ENCODE measurements at places on chromosomes 1 and 21.

GRCh38 chr1:52955129-52955970, 28.3 kb downstream of the SCP2 start:
- no peak for DNase-seq

DNA sequence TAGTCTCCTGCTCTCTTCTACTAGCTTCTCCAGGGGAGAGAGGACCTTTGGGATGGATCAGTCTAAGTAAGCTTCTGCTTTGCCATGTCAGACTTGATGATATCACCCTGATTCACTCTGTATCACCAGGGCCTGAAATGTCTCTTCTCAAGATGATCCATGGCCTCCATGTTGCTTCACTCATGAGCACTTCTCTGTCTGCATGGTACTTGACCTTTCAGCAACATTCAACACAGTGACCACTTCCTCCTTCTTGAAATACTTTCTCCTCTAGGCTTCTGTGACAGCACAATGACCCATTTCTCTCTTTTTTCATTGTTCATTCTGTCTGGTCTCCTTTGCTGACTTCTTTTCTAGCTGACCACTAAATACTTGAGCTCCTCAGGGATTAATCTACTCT, 35.3 kb upstream of the NGF start:
- DNase-seq: no peak

DNA sequence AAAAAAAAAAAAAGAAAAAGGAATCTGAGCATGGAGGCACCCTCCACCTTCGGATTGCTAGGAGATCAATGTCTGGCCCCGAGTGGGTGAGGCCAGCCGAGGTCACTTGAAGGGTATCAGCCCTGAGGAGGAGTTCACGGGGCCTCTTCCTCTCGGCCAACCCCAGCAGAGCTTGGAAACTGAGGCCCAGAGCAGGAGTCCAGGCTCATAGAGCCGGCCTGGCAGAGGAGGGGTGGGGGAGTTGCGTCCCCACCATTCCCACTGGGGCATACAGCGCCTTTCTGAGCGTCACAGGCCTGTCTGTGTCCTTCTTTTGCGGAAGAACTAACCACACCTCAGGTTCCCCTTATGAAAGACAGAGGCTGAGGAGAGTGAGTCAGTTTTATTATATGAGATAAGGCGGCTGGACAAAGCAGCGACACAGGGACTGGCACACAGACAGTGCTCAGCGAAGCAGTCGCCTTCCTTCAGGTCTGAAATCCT, 17.1 kb upstream of the EPHA2 start:
- DNase-seq: no peak

DNA sequence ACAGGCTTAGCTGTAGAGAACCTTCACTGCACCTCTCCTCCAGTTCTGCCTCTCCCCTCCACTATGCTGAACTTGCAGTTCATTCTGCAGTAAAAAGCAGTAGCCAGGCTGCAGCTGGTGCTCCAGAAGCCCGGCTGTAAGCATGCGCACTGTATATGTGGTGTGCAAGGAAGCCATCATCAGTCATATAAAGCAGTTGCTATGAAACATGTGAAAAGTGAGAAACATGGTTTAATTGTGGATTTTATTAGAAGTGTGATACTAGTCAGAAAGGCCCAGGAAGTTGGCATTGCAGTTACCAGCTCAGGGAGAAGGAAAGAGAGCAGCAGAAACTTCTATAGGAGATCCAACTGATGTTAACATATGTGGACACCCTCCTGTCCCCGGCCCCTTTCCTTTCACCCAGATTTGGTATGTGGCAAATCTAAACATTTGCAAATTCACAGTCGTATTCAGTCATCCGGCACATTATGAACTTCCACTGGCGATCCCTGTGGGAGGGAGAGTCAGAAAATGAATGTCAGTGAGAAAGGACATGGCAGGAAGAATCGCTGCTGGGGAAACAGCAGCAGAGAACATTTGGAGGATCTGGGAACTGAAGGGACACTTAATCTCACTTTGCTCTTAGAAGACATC, 32.8 kb downstream of the DPT start:
- DNase-seq: no peak

DNA sequence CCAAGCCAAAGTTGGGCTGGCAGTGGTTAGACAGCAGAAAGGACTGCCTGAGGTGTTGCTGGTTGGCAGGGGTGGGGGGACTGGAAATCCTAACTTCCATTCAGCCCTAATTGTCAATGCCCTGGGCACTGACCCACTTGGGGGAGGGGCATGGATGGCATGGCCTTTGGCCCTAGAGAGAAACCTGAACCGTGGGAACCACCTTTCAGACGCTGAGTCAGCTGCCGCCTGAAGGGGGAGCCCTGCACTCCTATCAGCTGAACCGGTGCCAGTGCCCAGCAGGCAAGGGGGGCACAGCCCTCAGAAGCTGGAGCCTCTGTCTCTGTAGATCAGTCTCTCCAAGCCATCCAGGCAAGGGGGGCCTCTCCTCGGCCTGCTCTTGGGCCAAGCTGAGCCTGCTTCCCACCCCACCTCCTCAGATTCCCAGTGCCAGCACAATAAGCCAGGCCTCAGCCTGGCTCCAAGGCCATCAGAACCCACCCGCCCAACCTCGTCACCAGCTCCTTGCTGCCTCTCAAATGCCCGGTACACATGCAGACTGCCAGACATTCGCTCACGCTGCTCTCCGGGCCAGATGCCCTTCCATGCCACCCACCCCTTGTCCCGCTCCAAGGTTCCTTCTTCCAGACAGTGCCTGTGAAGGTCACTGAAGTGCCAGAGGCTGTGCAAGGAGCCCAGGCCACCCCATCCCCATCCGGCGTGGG, 11.6 kb downstream of the TINAGL1 start:
- DNase-seq: peak; percentile 45

GRCh38 chr1:20318971-20319370, 28.3 kb downstream of the VWA5B1 start:
- DNase-seq: no peak

DNA sequence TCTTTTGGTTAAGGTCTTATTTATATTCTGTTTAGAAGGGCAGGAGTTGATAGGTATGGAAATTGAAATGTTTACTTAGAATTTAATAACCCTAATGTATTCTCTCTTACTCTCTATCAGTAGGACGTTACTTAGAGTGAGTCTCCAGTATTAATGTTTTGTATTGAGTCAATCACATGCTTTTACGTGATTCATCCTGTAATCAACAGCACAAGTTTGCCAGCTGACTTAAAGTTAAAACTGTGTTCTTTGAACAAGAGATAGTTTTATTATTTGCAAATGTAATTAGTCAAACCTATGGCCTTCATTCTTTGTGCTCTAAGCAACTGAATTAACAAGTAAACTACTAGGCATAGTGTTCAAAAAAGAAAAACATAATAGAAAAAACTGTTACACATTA, 57.3 kb downstream of the PKN2 start:
- DNase-seq: no peak

DNA sequence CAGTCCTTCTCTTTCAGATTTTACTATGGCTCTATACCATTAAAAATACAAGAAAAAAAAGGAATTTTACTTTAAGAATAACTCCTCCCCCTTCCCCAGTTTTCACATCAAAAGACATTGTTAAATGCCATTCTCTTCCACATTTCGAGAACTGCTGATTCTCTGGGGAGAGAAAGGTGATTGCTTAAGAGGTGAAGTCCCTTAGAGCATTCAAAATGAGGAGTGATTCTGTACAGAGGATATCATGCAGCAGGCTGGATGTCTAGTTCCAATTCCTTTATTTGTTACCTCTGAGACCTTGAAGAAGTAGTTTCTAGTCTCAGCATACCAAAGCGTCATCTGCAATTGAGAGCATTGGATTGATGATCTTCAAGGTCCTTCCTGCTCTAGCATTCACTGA, 46.9 kb downstream of the FMO3 start:
- DNase-seq: no peak

DNA sequence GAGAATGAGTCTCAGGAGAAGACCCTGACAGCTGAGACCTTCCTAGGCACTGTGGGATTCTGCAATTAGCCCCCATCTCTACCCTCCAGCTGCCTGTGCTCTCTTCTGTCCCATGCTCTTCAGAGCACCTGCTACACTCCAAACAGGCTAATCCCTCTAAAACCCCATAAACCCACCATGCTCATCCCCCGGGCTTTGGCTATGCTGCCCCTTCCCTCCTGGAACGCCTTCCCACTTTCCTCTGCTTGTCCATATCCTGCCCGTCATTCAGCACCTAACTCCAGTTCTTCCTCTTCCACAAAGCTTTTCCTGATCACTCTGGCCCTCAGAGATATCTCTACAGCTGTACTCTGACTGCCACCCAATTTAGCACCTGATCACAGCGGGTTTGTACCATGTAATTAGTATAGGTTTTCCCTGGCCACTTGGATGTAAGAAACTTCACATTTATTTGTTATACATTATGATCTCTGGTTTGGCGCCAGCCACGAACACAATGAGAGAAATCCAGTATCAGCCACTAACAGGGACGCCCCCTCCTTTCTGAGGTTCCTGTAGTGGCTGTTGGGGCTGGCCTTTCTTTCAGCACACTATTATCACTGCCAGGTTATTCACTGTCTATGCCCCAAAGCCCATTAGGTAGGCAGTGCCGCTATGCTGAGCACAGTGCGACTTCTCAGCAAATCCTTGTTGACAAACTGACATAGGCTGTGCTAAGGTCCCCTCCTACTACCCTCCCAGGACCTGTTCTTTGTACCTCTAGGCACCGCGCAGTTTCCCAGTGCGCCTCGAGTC, 45.1 kb downstream of the CDC7 start:
- DNase-seq: no peak

GRCh38 chr1:168917309-168917708, 188.3 kb upstream of the DPT start:
- no peak for DNase-seq

DNA sequence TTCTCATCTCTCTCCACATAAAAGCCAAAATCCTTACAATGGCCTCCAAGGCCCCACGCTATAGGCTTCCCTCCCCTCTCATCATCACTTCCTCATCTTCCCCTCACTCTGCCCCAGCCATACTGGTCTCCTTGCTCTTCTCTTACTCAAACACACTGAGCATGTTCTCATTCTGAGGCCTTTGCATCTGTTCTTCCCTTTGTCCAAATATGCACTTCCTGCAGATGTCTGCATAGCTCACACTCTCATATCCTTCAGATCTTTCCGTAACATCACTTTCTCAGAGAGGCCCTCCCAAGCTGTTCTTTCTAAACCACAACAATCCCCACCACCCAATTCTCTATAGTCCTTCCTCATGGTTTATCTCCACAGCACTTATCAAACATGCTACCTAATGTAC, 284.1 kb downstream of the HHIPL2 start:
- DNase-seq: no peak

- DNase-seq: no peak
Observed at GRCh38 chr1:10516925-10517676, 42.4 kb downstream of the PEX14 start.

- no peak for DNase-seq
Observed at GRCh38 chr1:179058487-179059483, 23.1 kb upstream of the TOR3A start.

GRCh38 chr1:89953131-89953626, 41.7 kb upstream of the ZNF326 start:
- peak; percentile 20 for DNase-seq

DNA sequence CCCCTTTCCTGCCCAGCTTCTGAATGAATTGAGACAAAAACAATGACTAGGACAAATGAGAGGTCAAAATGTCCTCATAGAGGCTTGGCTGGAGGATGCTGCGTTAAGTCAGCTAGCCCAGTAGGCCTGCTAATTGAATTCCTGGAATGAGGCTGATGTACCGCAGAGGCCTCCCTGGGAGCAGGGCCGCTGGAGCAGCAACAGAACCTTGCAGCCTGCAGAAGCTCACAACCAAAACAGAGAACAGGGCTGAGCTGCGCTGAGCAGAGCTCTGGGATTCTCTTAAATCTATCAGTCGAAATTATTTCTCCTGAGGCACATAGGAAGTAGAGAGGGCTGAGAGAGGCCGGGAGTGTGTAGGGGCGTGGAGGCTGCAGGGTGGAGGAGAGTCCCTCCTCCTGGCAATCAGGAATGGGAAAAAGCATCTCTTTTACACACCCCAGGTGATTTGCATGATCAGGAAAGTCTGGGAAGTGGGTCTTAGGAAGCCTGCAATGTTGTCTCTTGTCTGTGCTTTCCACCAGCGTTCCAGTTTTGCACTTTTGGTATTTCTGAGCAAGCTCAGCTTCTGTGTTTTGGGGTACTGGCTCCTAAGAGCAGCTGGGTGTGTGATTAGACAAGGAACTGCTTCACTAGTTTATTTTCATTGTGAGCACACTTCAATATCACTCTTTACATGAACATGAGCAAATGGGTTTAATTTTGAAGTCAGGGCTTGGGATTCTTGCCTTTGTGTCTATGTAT, 66.5 kb downstream of the RYR2 start:
- DNase-seq: no peak

- no peak for DNase-seq
Observed at GRCh38 chr1:175033953-175034352, 10.7 kb upstream of the MRPS14 start.

GRCh38 chr1:7026169-7026568, 240.9 kb downstream of the CAMTA1 start:
- no peak for DNase-seq

GRCh38 chr1:77504986-77505385, 177.5 kb downstream of the ZZZ3 start:
- no peak for DNase-seq

- no peak for DNase-seq
Observed at GRCh38 chr1:246428542-246429308, 78.4 kb downstream of the SMYD3 start.

GRCh38 chr1:7471836-7472235, 299.3 kb upstream of the VAMP3 start:
- DNase-seq: no peak

GRCh38 chr1:245933431-245934045, 573.5 kb downstream of the SMYD3 start:
- DNase-seq: no peak

GRCh38 chr1:85818371-85818770, 110.1 kb upstream of the ZNHIT6 start:
- DNase-seq: no peak

DNA sequence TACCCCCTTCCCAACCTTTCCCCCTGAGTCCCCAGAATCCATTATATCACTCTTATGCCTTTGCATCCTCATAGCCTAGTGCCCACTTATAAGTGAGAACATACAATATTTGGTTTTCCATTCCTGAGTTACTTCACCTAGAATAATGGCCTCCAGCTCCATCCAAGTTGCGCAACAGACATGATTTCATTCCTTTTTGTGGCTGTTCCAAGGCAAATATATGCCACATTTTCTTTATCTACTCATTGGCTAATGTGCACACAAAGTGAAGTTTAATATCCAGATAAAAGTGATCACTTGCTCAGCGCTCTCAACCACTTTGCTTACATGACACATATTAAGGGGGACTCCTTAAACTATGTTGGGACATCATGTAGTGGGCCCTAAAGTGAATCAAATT, 72.4 kb upstream of the TIAM1 start:
- no peak for DNase-seq

GRCh38 chr1:110607536-110608230, 1.5 kb upstream of the KCNA2 start:
- no peak for DNase-seq

DNA sequence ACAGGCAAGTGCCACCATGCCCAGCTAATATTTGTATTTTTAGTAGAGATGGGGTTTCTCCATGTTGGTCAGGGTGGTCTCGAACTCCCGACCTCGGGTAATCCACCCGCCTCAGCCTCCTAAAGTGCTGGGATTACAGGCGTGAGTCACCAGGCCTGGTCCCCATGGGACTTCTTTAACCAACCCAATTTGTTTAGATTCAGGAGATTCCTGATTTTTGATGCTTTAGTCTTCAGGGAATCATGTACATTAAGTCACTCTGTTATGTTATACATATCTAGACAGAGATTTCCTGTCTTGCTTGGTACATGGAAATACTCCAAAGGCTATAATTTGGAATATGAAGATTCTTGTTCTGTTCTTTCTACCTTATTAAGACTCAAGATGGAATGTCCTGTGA, 202.4 kb upstream of the L1TD1 start:
- no peak for DNase-seq

- no peak for DNase-seq
Observed at GRCh38 chr1:173161510-173162221, 45.5 kb downstream of the TNFSF4 start.
